ENCODE measurements at places on chromosomes 1 and 21.

DNA sequence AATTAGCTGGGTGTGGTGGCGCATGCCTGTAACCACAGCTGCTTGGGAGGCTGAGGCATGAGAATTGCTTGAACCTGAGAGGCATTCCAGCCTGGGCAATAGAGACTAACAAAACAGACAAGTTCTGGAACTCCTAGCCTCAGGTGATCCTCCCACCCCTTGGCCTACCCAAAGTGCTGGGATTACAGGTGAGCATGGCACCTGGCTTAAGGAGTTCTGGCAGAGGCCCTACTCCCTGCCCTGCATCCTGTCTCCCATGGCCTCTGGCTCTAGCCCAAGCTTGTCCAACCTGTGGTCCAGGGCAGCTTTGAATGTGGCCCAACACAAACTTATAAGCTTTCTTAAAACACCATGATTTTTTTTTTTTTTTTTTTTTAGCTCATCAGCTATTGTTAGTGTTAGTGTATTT, 20.4 kb downstream of the TOMM20 start:
- DNase-seq = no peak

DNA sequence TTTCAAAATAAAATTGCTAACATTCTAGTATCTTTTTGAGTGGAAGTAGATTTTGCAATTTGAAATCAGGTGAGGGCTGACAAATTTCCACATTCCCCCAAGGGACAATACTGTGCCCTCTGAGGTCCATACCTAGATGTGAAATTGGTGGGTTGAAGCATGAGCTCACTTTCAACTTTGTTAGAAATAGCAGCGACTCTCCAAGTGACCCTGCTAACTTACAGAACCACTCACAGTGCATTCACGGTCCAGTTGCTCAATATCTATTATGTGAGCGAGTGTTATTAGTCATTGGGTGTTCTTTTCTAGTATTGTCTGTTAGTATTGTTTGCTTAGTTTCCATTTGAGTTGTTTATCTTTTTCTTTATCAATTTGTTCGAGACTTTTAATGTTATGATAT, 53.6 kb upstream of the ASB17 start:
- no peak for DNase-seq

DNA sequence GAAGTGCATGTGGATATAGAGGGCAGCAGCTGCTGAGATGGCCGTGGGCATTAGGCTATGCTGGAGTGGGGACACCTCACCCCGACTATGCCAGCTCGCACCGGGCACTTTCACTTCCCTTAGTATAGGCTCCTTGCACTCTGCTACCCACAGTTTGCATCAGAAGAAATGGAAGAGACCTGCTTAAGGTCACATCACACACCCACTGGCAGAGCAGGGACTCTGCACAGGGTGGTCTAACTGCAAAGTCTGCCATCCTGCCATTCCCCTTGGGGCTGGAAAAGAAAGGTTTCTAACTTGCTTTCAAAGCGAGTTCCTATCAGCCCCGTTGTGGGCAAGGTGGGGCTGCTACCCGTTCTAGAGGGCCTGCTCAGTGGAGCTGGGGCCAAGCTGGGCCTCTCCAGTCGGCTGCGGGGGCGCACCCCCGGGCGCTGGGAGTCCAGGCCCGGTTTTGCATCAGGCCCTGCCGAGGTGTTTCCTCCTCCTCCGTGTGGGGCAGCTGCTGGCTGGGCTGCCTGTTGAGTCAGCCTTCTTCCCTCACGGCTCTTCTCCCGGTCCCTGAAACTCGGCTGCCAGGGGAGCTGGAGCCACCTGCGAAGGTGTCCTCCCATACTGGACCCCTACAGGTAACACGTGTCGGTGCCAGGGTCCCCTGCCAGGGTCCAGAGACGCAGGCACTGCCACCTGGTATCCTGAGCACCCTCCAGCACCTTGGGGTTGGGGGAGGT, at the start of gene SYTL1:
TSS of gene SYTL1 (plus strand) at position 498 of the 728 bp plus-strand sequence. CDS start 3,313 bp downstream, outside the sequence.
- no peak for DNase-seq

DNA sequence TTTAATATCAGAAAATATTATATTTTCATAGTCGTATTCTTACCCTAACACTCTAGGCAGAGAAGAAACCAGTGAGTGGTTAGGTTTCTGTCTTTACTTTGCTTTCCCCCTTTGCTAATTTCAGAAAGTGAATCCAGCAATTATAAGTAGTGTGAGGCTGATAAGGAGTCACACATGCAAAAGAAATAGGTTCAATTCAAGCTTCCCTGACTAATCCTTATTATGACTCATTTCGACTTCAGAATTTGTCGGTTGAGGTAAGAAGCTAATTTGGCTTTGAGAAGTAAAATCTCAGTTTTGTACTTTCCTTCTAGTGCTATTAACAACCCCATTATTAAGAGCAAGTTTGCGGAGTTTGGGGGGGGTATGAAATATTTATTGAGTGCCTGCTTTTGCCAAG, 22.4 kb downstream of the ESRRG start:
- DNase-seq = no peak

GRCh38 chr1:173744651-173745050, 29.9 kb downstream of the KLHL20 start:
- DNase-seq = no peak

DNA sequence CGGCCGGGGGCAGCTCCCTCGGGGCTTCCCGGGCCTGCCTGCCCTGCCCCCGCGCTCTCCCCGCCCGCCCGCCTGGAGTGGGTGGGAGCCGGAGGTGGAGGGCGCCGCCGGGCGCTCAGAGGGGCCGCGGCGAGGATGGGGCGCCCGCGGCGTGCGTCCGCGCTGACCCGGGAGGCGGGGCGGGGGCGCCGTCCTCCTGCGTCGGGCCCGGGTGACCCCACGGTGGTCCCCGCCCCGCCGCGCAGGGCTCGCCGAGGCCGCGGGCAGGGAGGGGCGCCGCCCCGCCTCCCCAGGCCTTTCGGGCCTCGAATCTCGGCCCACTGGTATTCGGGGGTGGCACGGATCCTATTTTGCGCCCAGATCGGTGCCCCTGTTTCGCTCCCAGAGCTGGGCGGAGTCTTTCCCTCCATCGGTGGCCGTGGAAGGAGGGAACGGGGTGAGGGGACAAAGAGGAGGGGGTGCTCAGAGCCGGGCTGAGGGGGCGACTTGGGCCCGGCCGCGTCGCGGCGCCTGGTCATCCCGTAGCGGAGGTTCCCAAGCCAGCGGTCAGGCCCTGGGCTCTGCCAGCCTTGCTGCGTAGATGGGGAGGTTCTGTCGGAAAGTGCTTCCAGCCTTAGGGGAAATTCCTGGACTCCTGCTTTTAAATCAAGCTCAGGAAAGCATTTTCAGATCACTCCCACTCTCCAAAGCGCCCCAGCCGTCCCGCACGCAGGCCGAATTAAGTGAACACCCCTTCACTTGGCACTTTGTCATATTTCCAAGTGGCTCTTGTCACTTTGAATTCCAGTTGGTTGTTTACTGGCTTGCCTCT, 545 bp downstream of the PATJ start:
- DNase-seq = peak; percentile 17

DNA sequence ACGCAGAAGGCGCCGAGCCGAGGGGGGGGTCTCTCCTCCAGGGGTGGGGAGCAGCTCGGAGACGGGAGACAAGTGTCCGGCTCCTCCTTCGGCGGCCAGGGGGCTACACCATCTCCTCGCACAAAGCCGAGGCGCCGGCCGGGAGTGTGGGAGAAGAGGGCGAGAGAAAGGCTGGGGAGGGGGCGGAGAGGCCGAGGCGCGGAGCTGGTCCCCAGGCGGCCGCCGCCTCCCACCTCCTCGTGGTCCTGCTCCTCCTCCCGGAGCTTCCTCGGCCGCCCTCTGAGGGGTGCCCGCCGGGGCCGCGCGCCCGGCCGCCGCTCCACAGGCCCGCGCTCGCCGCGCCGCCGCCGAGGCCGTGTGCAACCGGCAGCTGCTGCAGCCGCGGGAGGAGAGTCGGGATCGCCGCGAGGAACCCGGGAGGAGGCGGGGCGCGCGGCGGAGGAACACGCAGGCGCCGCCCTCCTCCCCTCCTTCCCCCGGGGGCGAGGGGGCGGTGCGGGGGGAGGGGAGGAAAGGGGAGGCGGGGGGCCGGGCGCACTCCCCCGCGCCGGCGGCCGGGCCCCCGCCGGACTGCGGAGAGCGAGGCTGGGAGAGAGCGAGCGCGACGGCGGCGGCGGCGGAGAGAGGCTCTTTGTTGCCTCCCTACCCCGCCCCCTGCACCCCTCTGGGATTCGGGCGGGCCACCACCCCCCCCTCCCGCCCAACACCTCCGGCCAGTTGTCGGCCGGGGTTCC, at the start of gene ENAH:
TSS of gene ENAH (minus strand) at position 395 of the 734 bp plus-strand sequence. CDS start 433 bp downstream, outside the sequence.
- DNase-seq = peak; percentile 84

- no peak for DNase-seq
Measured at GRCh38 chr1:18352636-18353265, 128.0 kb upstream of the KLHDC7A start.

DNA sequence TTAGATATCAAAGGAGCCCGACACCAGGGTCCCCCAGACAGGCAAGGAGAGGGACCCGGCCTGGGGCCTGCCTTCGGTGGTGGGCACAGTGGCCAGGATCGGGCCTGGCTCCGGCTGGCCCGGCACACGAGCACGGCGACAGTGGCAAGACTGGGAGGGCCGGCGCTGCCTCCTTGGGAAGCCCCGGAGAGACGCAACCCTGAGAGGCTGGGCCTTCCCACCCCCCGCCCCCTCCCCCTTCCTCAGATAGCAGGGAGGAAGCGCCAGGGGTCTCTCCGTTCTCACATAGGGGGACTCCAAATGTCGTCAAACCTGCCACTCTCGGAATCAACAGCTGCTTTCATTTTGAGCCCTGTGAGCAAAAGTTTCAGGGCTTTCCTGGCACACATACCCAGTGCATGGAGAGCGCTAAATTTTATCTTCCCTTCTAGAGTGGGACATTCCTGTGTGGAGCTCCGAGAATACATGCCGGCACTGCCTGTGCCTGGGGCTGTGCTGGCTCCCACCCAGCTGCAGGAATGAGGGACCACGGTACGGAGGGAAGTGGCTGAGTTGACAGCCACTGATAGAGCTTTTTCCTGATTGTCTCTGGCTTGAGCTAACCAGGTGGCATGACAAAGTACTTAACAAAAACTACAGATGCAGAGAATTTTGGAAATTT, 62.4 kb downstream of the CD247 start:
- DNase-seq = peak; percentile 53

DNA sequence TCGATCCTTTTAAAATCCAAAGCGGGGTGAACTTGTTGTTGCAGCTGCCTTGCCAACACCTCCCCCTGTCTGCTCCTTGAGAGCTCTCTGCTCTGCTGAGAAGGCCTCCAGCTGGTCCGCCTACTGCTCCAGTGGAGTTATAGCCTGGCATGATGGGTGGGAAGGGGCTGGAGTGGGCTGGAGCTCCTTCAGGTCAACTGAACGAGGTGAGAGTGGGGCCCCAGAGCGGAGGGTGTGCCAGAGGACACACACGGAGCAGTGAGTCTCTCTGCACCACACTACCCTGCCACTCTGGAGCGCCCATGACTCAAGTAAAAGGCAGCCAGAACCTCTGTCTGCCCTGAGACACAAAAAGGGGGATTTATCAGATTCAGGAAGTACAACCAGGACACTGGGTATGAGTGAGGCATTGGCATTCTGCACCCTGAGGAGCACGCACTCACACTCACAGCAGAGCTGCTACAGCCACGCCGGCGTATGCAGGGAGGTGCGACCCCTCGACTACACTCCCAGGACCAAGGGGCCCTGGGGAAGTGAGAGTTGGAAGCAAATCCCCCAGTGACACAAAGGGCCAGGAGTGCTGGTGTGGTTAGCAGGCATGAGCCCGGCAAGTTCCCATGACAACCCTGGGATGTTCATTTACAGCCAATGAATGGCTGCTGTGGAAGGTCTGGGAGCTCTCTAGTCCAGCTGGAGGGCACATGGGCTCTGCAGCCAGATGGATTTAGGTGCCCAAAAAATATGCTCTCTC, 28.0 kb upstream of the EVA1B start:
- no peak for DNase-seq

- no peak for DNase-seq
Measured at GRCh38 chr1:12565094-12565965, 52.7 kb downstream of the DHRS3 start.

DNA sequence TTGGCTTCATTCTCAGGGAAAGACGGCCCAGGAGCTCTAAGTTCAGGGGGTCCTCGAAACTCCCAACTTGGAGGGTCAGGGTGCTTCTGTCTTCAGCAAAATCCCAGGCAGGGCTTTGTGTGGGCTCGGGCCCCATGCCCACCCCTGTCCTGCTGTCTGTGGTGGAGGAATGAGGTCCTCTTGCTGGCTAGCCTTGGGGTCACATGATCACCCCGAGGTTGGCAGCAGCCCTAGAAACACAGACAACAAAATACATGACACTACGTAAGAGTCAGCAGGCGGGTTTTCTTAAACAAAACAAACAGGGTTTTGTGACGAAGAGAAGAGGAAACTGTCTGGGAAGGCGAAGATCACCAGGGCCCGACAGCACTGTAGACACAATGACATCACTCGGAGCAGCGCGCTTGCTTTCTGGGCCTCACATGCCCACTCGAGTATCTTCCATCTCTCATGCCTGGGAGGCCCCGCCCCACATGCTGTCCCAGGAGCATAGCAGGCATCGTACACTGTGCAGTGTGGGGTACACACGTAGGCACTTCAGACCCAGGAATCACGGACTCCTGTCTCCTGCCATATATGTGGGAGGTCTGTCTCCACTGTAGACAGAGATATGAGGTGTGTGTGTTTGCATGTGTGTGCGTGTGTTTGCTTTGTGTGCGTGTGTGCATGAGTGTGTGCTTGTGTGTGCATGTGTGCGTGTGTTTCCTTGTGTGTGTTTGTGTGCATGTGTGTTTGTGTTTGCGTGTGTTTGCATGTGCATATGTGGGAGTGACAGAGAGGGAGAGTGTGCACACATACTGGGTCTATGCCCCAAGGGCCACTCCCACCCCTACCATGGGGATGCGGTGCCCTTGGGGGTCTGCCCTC, 94.7 kb downstream of the SIK1 start:
- peak; percentile 79 for DNase-seq

GRCh38 chr1:100469578-100469977, 68.4 kb upstream of the GPR88 start:
- no peak for DNase-seq

- DNase-seq = peak; percentile 55
Measured at GRCh38 chr1:201020721-201021629, 2.5 kb downstream of the KIF21B start.

GRCh38 chr1:156196445-156196844, 2.5 kb downstream of the SLC25A44 start:
- DNase-seq = no peak

DNA sequence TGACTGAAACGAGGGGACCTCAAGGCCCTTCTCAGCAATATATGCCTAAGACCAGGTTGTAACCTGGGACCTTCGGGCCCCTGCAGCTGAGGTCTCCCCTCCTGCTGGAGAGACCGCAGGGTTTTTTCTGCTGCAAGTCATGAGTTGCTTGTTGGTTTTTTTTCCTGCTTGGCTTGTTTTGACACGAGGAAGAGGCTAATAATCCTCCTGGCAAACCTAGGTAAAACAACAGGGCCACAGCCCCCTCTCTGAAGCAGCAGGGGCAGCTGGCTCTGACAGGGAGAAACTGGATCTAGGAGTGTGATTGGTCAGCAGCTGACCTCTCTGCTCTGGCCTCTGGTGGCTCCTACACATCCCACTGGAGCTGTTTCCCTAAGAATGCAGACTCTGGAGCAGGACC, 69.0 kb downstream of the CD34 start:
- no peak for DNase-seq

Data from hypothalamus (tissue), 51 donors.